IMR-90 (cell line): ENCODE measurements at places on chromosomes 1 and 21. TPM values are rescaled to one million over a fixed set of nuclear protein-coding genes. Genes with fewer than 3 reads are reported as not detected.

- H3K36me3 ChIP-seq = no peaks in the 10 kb centered on the region
- no peak overlapping the region for H3K4me3 ChIP-seq
- no peak for DNase-seq
- H3K27ac ChIP-seq = no peak overlapping the region
- no peaks in the 10 kb centered on the region for H3K27me3 ChIP-seq
These were observed 28.2 kb upstream of the ETS2 start for GRCh38 chr21:38777531-38777930.

The CD1E gene
- total RNA-seq = not detected in 2 replicates

GRCh38 chr1:21823206-21823979 lies 11.3 kb downstream of the LDLRAD2 start:
- no peak for DNase-seq
- no peak overlapping the region for H3K4me3 ChIP-seq
- H3K4me1 ChIP-seq = no peaks in the 10 kb centered on the region
- peaks cover 53% of the 10 kb centered on the region for H3K36me3 ChIP-seq
- H3K27ac ChIP-seq = no peak overlapping the region

DNA sequence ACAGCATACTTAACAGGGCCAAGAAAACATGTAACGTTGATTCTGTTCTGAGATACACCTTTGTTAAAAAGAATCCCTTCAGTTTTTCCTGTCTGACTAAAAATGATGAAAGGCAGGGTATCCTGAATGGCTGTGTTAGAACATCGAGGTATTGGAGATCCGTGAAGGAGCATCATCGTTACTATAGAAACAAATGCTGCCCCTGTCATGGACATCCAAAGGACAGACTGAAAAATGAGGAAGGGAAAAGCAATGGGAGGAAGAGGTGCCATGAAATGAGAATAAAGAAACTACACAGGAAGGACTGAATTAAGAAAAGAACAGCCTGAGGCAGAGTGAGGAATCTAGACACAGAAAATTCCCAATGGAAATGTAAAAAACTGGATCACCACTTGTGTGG lies 257.9 kb downstream of the PDE4B start:
- no peak for DNase-seq
- H3K27me3 ChIP-seq = no peaks in the 10 kb centered on the region
- no peak overlapping the region for H3K27ac ChIP-seq

GRCh38 chr1:161705537-161705936 lies 1.5 kb upstream of the FCRLA start:
- no peak overlapping the region for H3K27ac ChIP-seq
- no peaks in the 10 kb centered on the region for H3K36me3 ChIP-seq
- peaks cover 11% of the 10 kb centered on the region for H3K4me1 ChIP-seq
- H3K27me3 ChIP-seq = no peaks in the 10 kb centered on the region

DNA sequence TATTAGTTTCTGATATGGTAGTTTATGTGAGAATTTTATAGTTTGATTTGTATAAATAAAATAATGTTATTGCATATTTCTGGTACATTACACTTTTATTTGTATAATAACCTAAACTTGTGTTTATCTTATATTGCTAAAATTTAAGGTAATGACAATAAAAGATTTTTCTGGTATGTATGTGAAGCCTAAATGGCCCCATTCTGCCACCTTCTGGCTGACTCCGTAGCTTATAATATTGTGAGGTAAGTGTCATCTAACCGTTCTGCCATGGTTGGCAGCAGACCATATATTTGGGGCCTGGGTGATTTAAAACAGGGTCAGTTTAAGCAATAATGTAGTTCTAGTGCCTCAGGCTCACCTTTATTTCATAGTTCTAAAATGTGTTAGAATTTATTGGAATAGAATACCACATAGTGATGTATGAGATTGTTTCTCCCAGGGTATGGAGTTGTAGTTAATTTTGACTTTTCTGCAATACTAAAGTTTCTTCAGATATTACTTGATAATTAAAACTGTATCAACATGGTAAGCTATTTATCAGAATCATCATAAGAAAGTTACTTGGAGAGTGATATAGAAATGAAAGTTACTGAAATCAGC lies 21.2 kb upstream of the PRKACB start:
- no peaks in the 10 kb centered on the region for H3K27me3 ChIP-seq
- H3K4me1 ChIP-seq = peaks cover 3% of the 10 kb centered on the region
- H3K27ac ChIP-seq = no peak overlapping the region
- H3K4me3 ChIP-seq = no peak overlapping the region

- peaks cover 20% of the 10 kb centered on the region for H3K36me3 ChIP-seq
- DNase-seq = no peak
- H3K27ac ChIP-seq = no peak overlapping the region
- no peak overlapping the region for H3K4me3 ChIP-seq
- peaks cover 8% of the 10 kb centered on the region for H3K27me3 ChIP-seq
- 0 out of 2 replicates have a peak, but pooled peaks cover 1% of the 10 kb centered on the region for H3K4me1 ChIP-seq
These were observed 7.0 kb downstream of the GPR37L1 start for GRCh38 chr1:202129453-202130296.

The C1orf167 gene
- total RNA-seq = under 0.01 and 0.28 TPM in 2 replicates

GRCh38 chr1:228072658-228073043 lies 9.9 kb upstream of the ARF1 start:
- H3K4me1 ChIP-seq = no peaks in the 10 kb centered on the region
- DNase-seq = no peak
- H3K4me3 ChIP-seq = no peak overlapping the region
- peaks cover 17% of the 10 kb centered on the region for H3K27me3 ChIP-seq
- H3K27ac ChIP-seq = no peak overlapping the region

DNA sequence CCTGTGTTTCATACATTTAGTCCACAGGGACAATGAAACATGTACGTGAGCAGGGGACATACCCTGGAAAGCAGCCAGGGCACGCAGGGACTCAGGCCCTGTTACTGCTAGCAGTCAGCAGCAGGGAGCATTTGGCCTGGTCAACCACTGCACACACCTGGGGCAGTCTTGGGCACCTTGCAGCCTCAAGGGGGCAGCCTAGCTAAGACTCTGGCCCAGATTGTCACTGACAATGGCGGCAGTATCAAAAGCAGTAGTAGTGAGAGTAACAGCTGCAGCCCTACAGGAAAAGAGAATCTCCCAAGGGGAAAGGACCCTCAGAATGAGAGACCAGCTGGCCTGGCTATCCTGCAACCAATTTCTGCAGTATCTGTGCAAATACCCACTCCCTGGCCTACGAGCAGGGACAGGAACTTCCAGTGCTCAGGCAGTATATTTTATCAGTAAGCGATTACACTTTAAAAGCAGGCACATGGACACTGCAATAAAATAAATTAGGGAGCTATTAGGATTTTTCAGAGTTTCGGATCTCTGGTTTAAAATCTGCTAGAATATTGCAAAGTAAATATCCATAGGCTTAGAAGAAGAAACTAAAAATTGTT lies 475.6 kb downstream of the LTN1 start:
- H3K27ac ChIP-seq = peak overlapping the region; percentile 13; the same call in 1 of the 2 replicates
- DNase-seq = no peak
- H3K4me1 ChIP-seq = no peaks in the 10 kb centered on the region; the same call in 1 of the 2 replicates
- H3K36me3 ChIP-seq = no peaks in the 10 kb centered on the region
- H3K27me3 ChIP-seq = no peaks in the 10 kb centered on the region

The HORMAD1 gene
- not detected in 2 replicates for total RNA-seq

DNA sequence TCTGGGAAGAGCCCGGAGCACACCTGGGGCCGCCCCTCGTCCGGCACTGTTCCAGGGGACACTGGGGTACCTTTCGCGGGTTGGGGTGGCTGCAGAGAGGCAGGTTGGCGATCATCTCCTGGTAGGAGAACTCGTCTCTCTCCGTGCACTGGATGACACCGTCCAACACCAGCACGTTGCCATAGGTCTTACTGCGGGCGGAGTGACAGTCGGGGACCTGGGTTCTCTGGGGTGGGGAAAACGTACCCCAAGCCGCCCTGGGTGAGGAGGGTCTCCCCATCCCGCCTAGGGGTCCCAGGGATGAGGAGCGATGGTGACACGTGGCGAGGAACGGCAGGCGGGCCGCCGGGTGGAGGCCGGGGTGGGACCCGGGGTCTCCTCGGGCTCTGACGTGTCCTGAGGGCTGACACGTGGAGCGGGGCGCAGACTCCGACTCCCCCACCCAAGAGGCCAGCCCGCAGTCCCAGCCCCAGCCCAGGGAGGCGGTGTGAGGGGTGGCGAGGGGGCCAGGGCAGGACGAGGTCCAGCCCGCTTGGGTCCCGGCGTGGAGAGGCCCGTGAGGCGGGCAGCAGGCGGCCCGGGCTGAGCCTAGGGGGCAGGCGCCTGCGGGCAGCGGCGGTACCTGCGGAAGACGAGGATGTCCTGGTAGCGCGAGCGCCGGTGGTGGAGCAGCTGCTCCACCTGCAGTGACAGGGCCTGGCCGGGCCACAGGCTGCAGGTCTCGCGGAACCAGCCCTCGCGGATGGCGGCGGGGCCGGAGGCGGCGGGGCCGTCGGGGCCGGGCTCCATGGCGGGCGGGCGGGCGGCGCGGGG lies 457 bp downstream of the SRM start:
- H3K27ac ChIP-seq = peak overlapping the region; percentile 70
- peak overlapping the region; percentile 93 for H3K4me3 ChIP-seq

The SUSD4 gene
- 1.1 and 2.7 TPM in 2 replicates for total RNA-seq

DNA sequence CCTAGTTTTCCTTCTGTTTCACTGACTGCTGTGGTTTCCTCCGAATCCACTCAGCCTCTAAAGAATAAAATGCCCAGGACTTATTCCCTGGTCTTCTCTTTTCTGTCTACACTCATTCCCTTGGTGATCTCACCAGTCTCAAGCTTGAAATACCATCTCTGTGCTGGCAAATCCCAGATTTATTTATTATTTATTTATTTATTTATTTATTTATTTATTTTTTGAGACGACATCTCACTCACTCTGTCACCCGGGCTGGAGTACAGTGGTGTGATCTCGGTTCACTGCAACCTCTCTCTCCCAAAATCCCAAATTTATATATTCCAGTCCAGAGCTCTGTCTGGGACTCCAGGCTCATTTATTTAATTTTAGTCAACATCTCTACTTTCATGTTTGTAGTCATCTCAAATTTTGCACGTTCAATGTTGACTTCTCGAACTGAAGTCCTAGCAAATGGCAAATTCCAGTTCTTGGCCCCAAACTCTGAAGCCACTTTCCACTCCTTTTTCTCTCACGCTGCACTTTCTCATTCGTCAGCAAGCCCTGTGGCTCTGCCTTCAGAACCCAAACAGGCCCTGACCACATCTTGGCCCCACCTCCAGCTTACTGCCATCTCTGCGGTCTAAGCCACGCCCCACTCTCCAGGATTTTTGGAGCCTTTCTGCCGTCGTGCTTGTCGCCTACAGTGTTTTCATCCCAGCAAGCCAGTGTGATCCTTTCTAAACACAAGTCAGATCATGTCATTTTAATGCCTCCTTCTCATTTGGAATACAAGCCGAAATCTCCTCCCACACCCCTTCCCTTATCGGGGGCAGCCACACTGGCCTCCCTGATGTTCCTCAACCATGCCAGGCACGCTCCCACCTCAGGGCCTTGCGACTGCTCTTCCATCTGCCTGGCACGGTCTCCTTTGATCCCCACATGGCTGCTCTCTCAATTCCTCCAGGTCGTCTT lies 14.2 kb upstream of the TENT5B start:
- H3K4me1 ChIP-seq = peaks cover 12% of the 10 kb centered on the region
- no peak overlapping the region for H3K4me3 ChIP-seq
- no peak overlapping the region for H3K27ac ChIP-seq
- peak; percentile 69 for DNase-seq
- H3K36me3 ChIP-seq = no peaks in the 10 kb centered on the region
- H3K27me3 ChIP-seq = no peaks in the 10 kb centered on the region

The APCS gene
- not detected in 2 replicates for total RNA-seq

DNA sequence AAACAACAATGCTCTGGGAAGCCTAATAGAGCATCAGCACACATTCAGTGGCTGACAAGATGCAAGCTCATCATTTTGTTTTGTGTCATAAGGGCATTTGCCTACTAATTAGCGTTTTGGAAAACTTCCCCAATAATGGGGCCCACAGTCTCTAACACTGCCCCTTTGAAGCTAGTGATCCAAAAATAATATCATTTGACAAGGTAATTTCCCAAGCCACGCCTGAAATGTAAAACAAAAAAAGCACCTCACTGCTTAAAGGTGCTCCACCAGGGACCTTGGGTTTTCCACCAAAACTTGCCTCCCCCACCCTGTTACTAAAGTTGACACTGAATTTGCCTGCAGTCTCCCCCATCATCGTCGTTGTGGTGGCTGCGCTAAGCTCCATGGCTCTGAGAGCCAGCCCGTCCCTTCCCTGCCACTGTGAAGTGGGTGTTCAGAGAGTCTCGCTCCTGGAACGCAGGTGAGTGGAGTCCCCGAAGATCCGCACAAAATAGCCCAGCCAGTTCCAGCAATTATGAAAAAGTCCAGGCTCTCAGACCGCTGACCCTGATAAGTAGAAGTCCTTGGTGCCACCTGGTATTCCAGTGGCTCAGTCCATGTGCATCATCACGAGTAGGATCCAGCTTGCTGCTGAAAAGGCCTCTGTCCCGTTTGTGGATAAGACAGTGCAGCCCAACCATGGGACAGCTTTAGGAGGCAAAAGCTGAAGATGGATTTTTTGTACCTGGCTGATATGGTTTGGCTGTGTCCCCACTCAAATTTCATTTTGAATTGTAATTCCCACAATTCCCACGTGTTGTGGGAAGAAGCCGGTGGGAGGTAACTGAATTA lies 52.2 kb downstream of the RAB3GAP2 start:
- H3K4me3 ChIP-seq = no peak overlapping the region
- H3K4me1 ChIP-seq = 0 out of 2 replicates have a peak, but pooled peaks cover 2% of the 10 kb centered on the region
- no peaks in the 10 kb centered on the region for H3K27me3 ChIP-seq
- DNase-seq = no peak
- H3K27ac ChIP-seq = no peak overlapping the region
- 0 out of 2 replicates have a peak, but pooled peaks cover 2% of the 10 kb centered on the region for H3K36me3 ChIP-seq

- H3K27ac ChIP-seq = no peak overlapping the region
- no peak overlapping the region for H3K4me3 ChIP-seq
- H3K36me3 ChIP-seq = no peaks in the 10 kb centered on the region
- no peaks in the 10 kb centered on the region for H3K4me1 ChIP-seq
These were observed 13.2 kb upstream of the SCYL3 start for GRCh38 chr1:169906938-169907337.

GRCh38 chr21:35475009-35475408 lies 425.9 kb upstream of the RUNX1 start:
- peaks cover 15% of the 10 kb centered on the region for H3K4me1 ChIP-seq
- no peak overlapping the region for H3K4me3 ChIP-seq
- no peaks in the 10 kb centered on the region for H3K27me3 ChIP-seq
- H3K27ac ChIP-seq = no peak overlapping the region

The PTPRC gene
- total RNA-seq = not detected in 2 replicates

The NFASC gene
- 0.18 and 0.28 TPM in 2 replicates for total RNA-seq

- no peaks in the 10 kb centered on the region for H3K36me3 ChIP-seq
- no peaks in the 10 kb centered on the region for H3K27me3 ChIP-seq
- no peak overlapping the region for H3K4me3 ChIP-seq
These were observed 122.8 kb upstream of the IVNS1ABP start for GRCh38 chr1:185439727-185440415.

- H3K4me1 ChIP-seq = no peaks in the 10 kb centered on the region
- H3K27ac ChIP-seq = no peak overlapping the region
- no peak for DNase-seq
- H3K27me3 ChIP-seq = peaks cover 7% of the 10 kb centered on the region
These were observed 52.3 kb upstream of the POU2F1 start for GRCh38 chr1:167168424-167168823.

DNA sequence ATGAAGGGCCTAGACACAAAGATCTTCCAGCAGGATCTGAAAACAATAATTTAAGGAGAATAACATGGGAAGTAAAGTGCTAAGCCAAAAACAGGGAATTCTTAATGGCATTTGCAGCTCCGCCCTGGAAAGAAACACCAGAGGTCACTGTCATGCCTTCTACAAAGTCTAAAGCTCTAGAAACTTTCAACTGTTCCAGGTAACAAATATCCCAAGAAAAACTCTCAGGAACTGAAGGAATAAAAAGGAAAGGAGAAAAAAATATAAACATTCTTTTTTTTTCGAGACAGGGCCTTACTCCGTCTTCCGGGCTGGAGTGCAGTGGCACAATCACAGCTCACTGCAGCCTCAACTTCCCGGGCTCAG lies 13.2 kb downstream of the ZC3H12A start:
- no peaks in the 10 kb centered on the region for H3K27me3 ChIP-seq
- H3K4me1 ChIP-seq = peaks cover 22% of the 10 kb centered on the region
- peaks cover 25% of the 10 kb centered on the region; the same call in 1 of the 2 replicates for H3K36me3 ChIP-seq
- H3K27ac ChIP-seq = no peak overlapping the region

The LMX1A gene
- not detected in 2 replicates for total RNA-seq
